Foreskin melanocyte (primary cell): ENCODE measurements at places on chromosomes 7 and 10.

DNA sequence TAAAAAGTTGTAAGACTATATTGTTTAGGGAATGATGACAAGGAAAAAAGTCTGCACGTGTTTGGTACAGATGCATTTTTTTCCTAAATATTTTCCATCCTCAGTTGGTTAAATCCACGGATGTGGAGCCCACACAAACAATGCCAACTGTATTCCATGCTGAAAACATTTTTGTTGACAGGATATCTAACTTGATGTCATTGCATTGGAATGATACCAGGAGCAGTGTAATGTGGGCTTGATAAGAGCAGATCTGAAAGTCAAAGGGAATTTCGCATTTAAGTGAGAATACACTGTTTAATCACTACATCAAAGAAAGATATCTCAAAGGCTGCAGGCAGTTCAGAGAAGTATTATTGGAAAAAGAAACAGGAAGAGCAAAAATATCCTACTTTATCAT, 49.5 kb upstream of the TMEM140 start:
- peak; percentile 81 for DNase-seq

GRCh38 chr10:70191161-70191971, 21.1 kb upstream of the SAR1A start:
- DNase-seq, result peak; percentile 2

- no peak for DNase-seq
These were observed 262.8 kb upstream of the IMMP2L start for GRCh38 chr7:111825046-111825445.

DNA sequence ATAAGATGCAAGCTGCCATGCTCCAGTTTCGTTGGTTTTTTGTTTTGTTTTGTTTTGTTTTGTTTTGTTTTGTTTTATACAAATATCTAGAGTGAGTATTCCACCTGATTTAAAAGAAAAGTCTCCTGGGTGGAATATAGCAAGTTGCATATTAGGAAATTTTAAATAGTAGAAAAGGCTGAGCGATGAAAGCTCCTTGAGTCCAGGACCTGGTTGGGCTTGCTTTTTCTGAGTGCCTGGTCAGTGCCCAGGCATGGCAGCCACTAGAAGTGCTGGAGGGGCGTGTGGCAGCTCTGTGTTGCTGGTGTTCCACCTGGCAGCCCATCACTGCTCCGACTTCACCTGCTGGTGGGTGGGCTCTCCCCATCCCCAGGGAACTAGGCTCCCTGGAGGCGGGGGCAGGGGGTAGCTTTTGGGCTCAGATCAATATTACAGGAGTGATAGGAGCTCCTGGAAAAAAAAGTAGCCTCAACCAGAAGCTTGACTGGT, 8.0 kb downstream of the COL17A1 start:
- no peak for DNase-seq

DNA sequence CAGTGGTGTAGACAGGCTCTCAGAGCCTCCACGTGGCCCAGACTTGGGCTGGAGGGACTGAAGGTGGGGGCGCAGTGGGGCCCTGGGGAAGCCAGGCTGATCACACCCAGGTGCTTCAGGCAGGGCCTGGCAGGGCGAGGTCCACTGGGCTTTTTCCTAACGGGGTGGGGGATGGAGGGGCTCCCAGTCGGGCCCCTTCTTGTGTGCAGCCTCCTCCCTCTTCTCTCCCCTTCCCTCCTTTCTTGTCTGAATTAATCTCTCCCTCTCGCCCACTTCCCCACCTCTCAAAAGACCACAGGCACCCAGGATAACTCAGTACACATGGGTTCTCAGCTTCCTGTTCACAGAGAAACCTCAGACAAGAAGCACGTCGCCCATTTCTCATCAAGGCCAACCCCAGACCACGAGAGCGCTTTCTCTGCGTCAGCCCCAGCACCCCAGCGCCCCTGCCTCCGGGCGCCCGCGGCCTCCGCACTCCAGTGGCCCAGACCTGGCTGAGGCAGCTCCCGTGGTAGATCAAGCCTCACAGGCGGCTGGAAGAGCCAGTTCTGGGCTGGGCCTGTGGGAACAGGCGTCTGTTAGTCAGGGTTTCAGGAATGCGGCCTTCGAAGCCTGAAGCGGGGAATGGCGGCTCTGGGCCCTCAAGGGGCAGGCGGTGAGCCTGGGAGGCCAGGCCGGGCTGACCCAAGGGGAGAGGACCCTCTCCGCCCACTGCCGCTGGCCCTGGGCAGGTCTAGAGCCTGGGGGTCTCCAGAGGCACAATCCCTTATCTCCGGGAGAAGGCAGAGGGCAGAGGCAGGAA, 50.6 kb downstream of the PWWP2B start:
- DNase-seq, result peak; percentile 72

DNA sequence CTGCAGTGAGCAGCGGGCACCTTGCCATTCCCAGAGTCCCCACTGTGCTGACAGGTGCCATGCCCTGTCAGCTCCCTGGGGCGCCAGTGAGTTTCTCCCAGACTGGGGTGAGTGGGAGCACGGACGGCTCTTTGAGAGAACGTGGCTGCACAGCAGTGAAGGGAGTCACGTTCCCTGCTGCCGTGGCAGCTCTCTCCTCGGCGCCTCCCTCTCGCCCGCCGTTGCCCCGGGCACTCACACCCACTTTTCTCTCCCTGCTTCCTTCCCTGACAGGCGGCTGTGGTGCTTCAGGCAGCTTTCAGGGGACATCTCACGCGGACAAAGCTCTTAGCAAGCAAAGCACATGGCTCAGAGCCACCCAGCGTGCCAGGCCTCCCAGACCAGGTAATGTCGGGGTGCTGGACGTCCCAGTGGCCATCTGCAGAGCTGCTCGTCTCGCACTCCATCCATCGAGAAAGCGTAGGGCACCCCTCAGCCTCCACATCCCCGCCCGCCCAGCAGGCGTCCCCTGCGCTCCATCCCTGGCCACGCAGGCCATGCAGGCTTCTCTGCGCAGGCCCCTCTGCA, 27.1 kb upstream of the TTYH3 start:
- DNase-seq, result peak; percentile 34

DNA sequence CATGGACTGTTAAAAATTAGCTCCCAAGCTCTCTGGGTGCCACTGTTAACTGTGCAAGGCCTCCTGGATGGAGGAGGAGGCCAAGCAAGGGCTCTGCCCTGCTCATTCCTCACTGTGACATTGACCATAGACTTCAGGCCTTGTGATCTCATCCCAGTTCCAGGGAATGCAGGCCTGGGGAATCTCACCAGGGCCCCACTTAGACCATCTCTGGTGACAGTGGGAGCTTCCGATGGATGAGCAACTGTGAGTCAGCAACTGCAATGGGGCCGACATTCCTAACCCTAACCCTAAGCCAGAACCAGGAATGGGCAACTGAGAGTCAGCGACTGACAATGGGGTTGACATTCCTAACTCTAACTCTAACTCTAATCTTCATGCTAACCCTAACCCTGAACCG, 50.4 kb upstream of the MSMB start:
- no peak for DNase-seq

DNA sequence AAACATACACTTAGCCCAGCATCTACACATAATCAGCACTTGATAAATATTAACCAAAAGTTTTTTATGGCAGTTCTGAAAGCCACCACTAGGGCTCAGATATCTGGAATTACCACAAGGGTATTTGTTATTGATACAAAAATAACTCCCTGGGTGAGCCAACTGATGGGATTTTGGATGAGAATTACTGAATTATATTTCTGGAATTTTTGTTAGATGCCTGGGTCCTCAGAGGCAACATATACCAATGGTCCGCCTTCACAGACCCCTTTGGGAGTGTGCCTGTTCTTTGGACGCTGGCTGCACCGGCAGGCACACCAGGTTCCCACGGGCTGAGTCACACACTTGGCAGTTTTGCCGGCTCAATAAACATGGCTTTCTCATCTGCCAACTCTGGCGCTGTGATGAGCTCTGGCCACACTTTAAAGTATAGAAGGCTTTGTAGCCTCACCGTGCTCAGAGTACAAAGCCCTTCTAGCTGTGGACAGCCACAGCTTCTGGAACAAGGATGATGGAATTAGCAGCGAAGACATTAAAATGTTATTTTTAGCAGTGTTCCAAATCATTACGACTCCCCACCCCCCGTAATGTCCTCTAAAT, 24.5 kb upstream of the EEPD1 start:
- DNase-seq, result no peak

- DNase-seq, result no peak
These were observed 98.9 kb upstream of the WAC start for GRCh38 chr10:28434063-28434462.

- no peak for DNase-seq
These were observed 378 bp downstream of the PIK3AP1 start for GRCh38 chr10:96719850-96720421.

- DNase-seq, result no peak
These were observed 252.8 kb downstream of the ZMYND11 start for GRCh38 chr10:387909-388660.

DNA sequence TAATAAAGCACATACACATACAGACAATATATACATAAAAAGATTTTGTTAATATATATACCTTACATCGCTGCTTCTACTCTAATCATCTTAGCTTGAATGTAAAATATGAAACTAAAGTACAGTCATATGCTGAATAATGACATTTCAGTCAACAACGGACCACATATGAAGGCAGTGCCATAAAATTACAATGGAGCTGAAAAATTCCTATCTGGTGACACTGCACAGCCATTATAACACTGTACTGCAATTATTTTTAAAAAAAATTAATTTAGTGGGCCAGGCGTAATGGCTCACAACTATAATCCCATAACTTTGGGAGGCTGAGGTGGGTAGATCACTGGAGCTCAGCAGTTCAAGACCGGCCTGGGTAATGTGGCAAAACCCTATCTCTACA, 122.3 kb downstream of the JMJD1C start:
- DNase-seq, result no peak

DNA sequence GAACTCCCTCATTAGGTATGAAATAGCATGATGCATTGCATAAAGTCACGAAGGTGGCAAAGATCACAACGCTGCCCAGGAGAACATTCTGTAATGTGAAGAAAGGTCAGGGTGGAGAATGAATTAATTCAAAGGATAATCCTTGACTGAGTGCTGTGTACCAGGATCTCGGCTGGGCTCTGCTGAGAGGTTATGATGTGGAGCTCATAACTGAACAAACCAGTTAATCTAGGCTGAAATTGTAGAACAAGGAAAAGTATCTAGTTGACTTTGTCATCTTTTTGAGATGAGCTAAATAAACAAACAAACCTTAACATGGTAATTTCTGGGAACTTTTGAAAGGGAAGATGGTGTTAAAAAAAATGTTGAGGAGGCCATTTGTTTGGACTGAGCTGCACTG, 6.1 kb downstream of the MSMB start:
- DNase-seq, result no peak

DNA sequence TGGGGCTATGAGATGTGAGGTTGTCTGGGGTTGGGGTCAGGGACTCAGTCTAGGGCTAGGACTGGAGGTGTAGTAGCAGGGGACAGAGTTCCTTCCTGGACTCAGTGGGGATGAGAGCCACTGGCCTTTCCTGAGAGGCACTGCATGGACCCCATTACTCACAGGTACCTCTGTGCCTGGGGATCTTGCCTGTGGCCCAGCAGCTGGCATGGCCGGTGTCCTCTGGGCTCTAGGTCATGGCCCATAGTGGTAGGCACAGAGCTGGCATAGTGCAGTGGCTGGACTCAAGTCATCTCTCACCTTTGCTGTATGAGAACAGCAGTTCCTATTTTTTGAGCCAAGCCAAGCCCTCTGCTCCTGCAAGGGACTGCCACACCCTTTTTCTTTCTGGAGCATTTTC, 51.9 kb downstream of the NEURL1 start:
- DNase-seq, result no peak

GRCh38 chr7:73560109-73560835, 2.8 kb upstream of the BCL7B start:
- DNase-seq, result peak; percentile 68
